ENCODE measurements at places on chromosomes 4 and X.

GRCh38 chrX:48890296-48890925 is 7.2 kb downstream of the TIMM17B start:
- no peak for DNase-seq

DNA sequence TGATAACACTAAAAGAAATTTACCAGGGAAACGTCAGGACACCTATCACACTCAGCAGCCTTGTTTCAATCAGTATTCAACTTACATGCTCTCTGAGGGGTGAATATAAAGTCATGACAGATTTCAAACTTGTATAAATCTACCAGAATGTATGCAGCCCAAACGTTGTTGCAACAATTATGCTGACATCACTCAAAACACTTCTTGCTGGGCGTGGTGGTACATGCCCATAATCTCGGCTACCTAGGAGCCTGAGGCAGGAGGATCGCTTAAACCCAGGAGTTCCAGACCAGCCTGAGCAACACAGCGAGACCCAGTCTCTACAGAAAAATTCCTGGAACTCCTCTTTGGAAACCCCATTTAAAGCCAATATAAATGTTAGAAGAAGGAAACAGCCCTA is 266.6 kb upstream of the GPC4 start:
- no peak for DNase-seq

GRCh38 chr4:108555701-108556100 is 64.7 kb upstream of the RPL34 start:
- peak; percentile 33 for DNase-seq

GRCh38 chrX:154376774-154377173 is 2.3 kb upstream of the EMD start:
- DNase-seq: no peak

DNA sequence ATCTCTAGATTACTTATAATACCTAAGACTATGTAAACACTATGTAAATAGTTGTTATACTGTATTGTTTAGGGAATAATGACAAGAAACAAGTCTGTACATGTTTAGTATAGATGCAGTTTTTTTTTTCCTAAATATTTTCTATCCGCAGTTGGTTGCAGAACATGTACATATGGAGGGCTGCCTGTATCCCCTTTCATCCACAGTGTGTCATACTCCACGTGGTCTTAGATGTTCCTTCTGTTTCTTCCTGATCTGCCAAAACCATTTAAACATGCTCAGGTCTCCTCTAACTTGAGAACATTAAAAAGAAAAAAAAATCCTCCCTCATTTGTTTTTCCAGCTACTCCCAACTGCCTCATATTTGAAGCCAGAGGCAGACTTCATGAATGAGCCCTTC is 14.0 kb downstream of the OCIAD1 start:
- no peak for DNase-seq

- DNase-seq: peak; percentile 35
Measured at GRCh38 chr4:137274404-137274803, 257.9 kb downstream of the PCDH18 start.

DNA sequence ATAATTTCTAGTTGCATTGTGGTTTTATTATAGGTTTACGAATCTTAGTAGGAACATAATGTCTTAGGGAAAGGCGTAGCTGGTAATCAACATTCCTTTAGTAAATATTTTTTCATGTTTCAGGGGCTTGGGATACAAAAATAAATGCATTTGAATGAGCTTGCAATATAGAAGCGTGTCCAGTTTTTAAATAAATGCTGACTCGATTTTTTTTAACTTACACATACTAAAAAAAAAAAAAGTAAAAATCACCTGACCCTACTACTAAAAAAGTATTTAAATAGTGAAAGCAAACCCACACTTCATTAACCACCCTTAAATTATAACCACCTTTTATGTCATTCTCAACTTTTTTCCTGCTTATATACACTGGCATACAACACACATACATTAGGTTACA is 29.6 kb downstream of the SMARCAD1 start:
- no peak for DNase-seq

- DNase-seq: no peak
Measured at GRCh38 chr4:92406488-92406887, 102.7 kb downstream of the GRID2 start.

GRCh38 chrX:133053861-133054598 is 42.9 kb downstream of the USP26 start:
- no peak for DNase-seq

DNA sequence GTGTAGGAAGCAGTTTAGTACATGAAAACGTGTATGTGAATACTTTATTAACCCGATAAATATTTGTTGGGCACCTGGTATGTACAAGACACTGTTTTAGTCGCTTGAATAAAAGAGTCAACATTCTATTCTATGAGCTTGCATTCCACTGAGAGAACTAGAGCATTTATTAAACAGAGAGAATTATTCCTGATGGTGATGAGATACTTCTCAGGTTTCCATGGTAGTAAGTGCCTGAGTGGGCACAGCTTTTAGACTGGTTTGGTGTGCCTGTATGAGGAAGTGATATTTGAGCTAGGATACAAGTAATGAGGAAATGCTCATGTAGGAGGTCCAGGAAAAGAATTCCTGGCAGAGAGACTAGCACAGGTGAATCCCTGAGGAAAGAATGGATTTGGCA is 94.2 kb downstream of the ATP10D start:
- no peak for DNase-seq

DNA sequence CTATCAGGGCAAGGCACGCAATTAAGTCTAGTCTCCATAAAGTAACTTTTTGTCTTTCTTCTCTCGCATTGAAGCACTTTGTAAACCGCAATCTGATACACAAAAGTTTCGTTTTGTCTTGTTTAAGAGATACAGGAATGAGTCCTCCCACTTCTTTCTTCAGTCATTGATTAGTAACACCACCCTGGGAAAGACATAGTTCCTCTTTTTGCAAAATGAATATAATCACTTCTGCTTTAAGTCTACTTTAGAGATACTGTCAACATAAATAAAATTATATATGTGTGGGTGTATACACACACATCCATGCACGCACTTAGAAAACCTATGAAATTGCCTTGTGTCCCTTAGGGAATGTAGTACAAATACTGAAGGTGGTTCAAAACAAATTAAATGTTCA is 11.7 kb downstream of the COQ2 start:
- DNase-seq: no peak

GRCh38 chrX:96435378-96436035 is 249.1 kb upstream of the DIAPH2 start:
- DNase-seq: no peak

- no peak for DNase-seq
Measured at GRCh38 chr4:127048376-127049044, 584.2 kb upstream of the INTU start.

DNA sequence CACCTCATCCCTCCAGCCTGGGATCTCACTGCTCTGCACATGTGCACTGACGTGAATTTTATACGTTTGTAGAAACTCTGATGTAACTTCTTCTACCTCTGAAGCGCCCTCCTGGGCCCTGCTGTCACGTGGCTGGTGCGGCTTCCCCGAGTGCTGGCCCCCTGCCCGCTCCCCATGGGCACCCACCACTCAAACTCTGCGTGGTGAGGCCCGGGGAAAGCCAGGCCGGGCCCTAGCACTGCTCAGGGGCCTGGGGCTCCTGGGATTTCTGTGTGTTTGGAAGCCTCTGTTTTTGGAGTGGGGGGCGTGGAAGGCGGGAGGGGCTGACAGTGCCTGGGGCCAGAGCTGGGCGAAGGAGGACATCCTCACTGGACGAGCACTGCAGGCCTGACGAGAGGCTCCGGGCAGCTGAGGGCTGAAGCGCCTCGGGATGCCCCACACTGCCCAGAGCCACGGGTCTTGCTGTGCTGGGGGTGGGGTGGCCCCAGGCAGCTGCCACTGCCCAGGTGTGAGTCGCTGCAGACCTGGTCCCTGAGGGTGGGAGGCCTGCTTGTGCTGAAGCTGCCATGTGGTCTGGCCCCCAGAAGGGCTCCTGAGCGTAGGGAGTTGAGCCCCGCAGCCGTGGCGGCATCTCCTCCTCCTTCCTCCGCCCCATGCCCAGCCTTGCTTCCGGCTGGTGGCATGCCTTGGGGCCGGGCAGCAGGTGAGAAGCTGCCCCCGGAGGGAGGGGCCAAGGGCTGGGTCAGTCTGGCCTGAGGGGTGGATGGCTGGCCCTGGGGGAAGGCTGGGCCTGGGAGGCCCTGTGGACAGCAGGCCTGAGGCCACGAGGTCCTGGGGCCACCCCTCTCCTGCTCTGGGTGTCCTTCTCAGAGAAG is 7.7 kb downstream of the NAT8L start:
- DNase-seq: no peak

GRCh38 chr4:161003418-161004057 is 1160.3 kb downstream of the FSTL5 start:
- peak; percentile 43 for DNase-seq

DNA sequence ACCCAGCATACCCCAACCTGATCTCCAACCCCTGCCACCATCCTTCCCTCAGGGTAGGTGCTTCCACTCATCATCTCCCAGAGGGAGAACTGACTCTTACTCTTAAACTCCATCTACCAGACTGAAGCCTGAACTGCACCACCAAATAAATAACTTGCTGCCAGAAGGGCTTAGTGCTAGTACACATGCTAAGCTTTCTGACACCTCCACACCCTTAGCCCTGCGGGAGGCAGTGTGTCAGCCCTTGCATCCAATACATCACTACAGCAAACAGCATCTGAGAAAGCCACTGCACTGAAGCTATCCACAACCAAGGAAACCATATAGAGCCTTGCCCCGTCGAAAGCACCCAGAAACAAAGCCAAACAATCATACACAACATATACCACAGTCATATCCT is 68.6 kb upstream of the MCF2 start:
- DNase-seq: no peak

DNA sequence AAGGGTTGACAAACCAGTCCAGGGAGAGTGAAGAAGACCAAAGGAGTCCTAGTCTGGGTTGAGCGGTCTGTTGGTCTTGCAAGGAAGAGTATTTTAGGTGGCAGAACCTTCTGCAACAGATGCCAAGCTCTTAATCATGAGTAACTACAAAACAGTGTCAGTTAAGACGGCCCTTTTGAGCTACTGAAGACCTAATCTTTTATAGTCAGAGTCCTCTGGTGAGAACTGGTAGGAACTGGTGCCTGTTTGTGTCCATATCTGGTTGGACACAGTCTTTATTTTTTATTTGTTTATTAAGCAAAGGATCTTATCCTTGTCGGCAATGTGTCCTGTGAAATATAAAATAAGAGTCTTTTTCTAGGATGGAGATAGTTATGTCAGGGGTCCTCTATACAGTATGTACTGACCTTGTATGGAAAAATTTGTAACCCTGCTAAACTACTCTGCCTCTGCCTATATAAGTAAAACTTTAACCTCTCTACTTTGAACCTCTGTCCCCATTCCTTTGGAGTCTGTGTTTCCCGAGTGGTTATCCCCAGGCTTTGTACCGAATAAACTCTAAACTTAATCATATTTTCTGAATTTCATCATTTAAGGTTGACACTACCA is 47.1 kb downstream of the FAM13A start:
- DNase-seq: no peak

DNA sequence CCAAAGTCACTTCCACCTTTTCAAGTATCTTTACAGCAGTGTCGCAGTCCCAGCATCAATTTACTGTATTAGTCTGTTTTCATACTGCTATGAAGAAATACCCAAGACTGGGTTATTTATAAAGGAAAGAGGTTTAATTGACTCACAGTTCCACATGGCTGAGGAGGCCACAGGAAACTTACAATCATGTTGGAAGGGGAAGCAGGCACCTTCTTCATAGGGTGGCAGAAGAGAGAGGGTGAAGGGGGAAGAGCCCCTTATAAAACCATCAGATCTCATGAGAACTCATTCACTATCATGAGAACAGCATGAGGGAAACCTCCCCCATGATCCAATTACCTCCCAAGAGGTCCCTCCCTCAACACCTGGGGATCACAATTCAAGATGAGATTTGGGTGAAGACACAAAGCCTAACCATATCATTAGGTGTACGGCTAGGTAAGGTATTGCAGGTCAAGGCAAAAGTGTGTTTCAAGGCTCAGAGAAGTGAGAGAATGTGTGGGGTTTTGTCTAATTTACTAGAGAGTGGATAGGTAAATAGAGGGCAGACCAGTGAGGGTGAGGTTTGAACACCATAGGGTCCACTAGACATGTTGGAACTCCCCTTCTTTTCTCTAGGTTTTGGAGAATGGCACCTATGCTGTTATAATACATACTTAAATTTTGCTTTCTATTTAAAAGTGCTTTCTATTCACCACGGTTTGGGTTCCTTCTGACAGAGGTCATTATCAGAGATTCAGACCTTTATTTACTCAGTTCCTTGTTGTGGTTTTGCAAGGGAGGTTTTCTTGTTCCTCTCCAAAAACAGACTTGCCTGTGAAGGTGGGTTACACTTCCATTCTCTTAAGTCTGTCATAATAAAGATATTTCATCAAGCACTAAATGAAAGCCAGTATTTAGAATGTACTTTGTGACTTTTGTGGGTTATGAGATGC is 186.6 kb downstream of the CPEB2 start:
- DNase-seq: no peak

DNA sequence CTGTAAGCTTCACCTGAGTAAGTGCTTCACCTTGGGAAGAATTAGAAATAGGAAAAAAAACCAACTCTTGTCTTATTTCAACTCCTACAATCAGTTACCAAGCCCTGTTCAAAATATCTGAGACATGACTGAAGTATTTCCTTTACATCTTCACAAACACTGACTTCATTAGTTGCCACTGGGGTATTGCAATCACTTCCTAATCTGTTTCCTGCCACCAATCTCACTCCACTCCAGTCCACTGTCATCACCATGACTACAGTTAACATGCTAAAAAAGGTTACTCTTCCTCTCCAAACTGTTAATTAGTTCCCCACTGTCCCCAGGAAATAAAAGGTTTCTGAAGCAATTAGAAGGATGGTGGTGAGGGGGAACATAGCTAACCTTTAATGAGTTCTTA is 3.3 kb upstream of the SUPT20HL1 start:
- no peak for DNase-seq

- DNase-seq: no peak
Measured at GRCh38 chr4:147854154-147854553, 122.3 kb downstream of the ARHGAP10 start.

DNA sequence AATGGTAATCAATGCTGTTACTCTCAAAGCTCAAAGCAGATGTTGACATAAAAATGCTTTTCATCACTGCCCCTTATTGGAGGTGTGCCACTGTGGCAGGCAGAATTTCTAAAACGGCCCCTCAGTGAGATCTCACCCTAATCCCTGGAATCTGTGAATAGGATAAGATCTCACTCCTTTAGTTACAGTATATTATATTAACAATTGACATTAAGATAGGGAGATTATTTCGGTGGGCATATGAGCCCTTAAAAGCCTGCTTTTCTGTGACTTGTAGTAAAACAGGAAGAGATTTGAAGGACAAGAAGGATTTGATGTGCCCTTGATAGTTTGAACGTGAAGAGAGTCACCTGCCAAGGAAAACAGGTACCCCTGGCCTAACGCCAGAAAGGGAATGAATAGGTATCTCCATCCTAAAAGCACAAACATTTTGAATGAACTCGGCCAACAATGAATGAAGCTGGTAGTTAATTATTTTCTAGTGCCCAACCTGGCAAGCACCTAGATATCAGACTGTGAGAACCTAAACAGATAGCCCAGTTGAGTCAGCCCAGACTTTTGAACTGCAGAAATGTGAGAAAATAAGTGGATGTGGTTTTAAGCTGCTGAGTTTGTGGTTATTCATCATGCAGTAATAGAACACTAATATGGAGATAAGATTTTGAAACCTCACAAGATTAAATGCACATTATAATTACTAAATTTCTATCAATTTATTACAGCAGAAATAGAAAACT is 881.6 kb downstream of the PCDH18 start:
- DNase-seq: peak; percentile 3

GRCh38 chrX:672931-673330 is 42.3 kb downstream of the SHOX start:
- DNase-seq: no peak
